ENCODE measurements at places on chromosomes 3 and 15.

DNA sequence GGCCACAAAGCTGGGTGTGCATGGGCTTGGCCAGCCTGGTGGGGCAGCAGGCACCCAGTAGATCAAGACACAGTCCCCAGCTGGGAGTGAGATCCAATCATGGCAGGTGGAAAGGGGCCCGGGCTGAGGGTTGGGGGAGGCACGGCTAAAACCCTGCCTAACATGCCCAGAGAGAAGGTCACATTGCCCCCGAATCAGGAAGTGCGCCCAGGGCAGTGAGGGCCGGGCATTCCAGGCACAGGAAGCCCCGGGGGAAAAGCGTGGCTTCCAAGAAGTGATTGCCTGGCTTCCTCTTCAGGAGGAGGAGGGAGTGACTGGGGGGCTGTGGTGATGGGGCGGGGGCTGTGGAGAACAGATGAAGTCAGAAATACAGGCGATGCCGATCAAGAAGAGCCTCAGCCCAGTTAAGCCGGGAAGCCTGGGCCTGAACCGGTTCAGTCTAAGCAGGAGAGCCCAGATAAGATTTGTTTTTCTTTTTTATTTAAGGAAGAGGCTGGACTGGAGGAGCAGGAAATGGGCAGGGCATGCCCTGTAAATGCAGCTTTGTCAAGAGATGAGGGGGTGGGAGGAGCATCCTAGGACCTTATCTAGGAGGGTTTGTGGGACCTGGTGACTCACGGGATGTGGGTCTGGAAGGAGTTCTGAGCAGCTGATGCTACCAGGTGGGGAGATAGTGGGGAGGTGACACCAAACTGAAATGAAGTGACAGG lies 83.9 kb downstream of the CHSY1 start:
- DNase-seq = peak; percentile 77

GRCh38 chr3:123346021-123346420 lies 102.9 kb downstream of the ADCY5 start:
- DNase-seq = no peak

- no peak for DNase-seq
Observed at GRCh38 chr15:29051422-29051821, 165.6 kb downstream of the APBA2 start.

GRCh38 chr3:46270474-46270873 lies 28.2 kb downstream of the CCR3 start:
- DNase-seq = no peak

DNA sequence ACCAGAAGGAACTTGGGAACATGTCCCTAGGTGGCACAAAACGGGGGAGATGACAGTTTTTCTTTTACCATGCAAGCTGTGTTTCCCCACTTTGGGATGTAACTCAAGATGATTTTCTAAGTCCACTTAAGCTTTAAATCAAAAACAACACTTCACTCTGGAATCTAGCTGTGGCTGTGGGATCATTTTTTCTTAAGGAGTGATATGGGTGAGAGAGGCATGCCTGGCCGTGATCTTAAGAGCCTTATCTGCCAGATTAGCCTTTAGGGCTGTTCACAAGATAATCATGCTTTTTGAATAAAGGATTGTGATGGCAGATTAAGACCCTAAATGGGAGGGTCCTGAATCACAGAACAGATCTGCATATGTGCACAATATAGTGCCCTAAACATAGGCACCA lies 384.8 kb upstream of the SEMA6D start:
- DNase-seq = no peak

GRCh38 chr3:66266551-66266950 lies 45.8 kb downstream of the SLC25A26 start:
- no peak for DNase-seq

DNA sequence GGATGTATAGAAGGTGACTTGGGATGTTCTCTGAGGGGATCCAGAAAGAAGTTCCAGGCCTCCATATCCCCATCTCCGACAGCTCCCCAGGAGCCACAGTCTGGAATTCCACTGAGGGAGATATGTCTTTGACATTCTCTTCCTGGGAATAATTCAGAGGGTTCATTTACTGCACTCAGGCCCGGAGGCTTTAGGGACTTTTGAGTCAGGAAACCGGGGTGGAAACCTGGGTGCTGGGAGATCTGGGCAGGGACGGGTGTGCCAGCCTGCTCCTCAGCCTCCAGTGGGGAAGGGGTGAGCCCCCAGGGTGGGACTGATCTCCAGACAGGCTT lies 147.7 kb downstream of the SMAD6 start:
- no peak for DNase-seq

GRCh38 chr15:56930669-56931313 lies 12.3 kb downstream of the TCF12 start:
- no peak for DNase-seq

- no peak for DNase-seq
Observed at GRCh38 chr15:51186181-51186705, 91.5 kb upstream of the TNFAIP8L3 start.

GRCh38 chr3:8575364-8576104 lies 69.1 kb downstream of the SSUH2 start:
- DNase-seq = no peak

DNA sequence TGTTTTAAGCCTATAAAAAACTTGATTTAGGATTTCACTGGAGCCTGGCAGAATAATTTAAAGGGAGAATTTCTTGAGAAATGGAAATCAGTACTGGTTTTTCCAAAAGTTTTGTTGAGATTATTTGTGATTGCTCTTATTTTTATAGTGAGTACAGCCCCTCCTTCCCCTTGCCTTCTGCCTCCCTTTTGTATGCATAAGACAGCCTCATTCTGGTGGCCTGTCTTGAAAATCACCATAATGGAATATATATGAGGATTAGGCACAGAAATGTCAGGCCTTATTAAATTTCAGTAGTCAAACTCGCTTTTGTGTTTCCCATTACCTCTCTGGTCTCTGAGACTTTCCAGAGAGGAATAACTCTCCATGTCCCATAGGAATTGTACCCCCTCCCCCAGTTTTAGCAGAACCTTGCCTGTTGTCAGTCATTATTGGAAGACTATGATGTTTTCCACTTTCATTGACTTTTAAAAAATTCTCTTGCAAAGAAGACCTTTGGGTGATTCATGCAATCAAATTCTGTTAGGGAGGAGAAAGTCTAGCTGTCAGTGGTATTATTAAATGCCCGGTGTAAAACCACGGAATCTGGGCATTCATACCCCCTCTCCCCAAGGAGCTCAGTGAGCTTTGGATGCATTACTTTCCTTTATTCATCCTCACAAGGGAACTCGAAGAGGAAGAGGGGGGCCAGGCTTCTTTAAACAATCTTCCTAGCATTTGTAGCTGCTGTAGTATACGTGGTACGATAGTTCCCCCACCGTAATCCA lies 171.6 kb upstream of the TSC22D2 start:
- DNase-seq = no peak

DNA sequence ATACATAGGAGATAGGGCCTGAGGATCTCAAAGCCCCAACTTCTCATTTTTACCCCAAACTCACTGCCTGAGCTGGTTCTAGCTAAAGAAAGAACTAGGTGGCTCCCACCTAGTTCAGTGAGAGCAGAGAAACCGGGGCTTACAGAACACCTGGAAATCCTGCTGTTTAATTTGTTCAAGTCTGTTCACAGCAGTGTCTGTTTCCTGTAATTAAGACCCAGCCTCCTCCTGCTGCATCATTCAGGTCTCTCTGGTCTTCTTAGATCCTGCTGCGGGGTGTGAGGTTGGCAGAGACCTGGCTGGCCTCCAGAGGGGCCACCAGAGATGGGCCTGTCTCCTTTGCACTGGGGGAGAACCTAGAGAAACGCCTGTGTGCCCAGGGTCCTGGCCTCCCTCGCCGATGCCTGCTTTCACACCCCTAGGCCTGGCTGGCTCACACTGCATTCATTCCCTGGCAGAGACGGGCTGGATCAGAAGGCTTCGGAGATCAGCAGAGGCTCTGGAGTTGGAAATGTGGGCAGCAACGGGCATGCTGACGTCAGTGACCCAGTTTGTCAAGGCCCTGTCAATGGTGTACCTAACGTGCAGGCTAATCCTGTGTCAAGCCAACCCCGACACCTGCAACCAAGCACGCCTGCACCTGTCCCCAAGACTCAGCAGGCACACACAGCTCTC lies 4.9 kb upstream of the CHRNA3 start:
- no peak for DNase-seq

DNA sequence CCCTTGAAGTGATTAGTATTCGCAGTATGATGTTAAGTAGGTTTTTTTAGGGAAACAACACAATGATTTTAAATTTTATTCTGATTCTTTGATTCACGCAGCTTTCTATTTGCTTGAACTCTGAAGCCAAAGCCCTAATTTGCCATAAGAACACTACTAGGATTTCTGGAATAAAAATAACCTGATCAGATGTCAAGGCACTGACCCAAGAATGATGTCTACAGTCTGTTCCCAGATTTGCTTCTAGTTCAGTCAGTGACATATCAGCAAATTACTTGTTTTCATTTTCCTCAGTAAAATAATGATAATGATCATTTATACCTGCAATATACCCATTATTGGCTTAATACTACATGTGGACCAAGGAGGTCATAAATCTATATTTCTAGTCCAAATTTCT lies 179.5 kb upstream of the EIF1B start:
- no peak for DNase-seq

DNA sequence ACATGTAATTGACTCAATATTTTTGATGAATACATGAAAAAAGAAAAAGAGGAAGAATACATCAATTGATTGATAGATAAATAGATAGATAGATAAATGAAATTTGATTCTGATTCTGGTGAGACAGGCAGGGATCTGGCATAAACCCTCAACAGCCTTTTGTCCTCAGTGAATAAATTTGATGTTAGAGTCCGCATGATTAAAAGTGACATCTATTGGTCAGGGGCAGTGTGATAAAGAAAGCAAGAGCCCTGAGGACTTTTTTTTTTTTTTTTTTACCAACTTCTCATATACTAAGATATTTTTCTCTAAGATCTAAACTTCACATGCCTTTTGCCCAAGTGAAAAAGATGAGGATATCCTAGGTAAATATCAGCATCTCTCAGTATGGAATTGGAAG lies 216.4 kb downstream of the LRRC3B start:
- DNase-seq = no peak

Data from activated T-helper 1 cell treated with anti-CD3 and anti-CD28 coated beads, Interleukin-12 subunit alpha, Interleukin-12 subunit beta, Interleukin-2, Interleukin-4 antibody, amounts not matched to agents 30 ng/mL and 10 ng/mL and 1 ng/mL, durations not matched to agents 14 hours and 24 hours and 36 hours (primary cell).